Activated B cell treated with CpG ODN at 0.5 μM for 24 hours (primary cell): ENCODE measurements at places on chromosomes 3 and 15.

DNA sequence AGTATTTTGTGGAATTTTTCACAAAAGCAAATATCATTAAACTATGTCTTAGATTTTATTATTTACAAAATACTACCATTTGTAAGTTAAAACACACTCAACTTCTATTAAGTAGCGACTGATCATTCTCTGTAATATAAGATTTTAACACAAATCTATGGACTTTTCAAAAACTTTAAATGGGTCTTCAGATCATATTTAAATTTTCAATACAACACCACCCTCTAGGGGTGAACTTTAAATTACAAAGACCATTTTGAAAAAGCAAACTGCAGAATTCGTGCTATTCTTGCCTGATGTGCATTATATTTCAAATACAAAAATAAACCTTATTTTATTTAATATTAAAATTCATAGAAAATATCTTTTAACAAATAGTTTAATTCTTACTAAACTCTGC, 8.2 kb upstream of the VGLL4 start:
- no peak for DNase-seq

- no peak for DNase-seq
Observed at GRCh38 chr15:77276096-77276495, 143.8 kb downstream of the PEAK1 start.

DNA sequence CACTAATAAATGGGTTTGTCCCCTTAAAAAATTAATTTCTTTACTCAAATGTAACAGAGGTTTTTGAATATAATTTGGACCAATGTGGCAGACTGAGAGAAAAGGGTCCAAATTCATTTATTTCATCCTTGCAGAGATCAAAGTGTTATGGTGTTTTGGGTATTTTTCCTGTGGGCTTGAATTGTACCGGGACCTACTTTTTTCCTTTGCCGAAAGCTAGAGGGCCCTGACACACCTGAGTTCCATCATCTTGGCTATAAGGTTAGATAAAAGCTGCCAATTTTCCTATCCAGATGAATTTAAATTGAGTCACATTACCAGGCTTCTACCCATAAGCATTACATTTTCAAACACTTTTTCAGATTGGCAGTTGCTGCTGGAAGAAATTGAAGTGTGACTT, 908 bp downstream of the CCNB2 start:
- DNase-seq, result no peak

DNA sequence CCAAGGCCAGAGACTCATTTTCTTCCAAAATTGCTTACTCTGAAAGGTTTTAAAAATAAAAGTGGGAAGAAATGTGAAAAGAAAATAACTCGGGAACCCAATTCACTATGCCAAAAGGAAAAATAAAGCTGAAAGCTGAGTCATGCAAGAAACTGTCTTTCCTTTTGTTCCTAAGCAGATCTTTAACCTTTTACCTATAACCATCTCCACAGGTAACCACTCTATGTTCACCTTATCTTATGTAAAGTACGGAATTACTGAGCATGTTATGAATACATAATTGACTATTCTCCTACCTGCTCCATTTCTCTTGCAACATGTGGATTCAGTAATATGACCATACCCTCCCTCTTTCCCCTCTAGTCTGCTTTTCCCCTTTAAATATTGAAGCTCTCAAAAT, 62.0 kb downstream of the MINDY4B start:
- DNase-seq, result no peak

GRCh38 chr3:51390246-51391074, 625 bp upstream of the RBM15B start:
- DNase-seq, result no peak

DNA sequence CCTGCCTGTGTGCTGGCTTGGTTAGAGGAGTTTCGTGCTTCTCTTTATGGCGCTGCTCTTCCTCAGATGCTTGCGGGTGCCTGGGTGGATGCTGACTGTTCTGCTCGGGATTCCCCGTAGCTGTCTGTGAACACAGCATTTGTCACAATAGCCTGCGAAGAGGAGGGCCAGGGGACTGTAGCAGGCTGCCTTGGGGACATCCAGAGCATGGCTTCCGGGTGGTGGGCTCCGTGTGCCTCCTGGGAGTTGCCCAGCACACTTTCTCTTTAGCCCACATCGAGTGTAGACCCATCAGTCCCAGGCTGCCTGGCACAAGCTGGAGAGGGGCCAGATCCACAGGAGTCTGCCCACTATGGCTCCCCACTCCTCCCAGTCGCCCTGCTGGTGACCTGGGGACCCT, 22.4 kb downstream of the LRRK1 start:
- DNase-seq, result no peak

DNA sequence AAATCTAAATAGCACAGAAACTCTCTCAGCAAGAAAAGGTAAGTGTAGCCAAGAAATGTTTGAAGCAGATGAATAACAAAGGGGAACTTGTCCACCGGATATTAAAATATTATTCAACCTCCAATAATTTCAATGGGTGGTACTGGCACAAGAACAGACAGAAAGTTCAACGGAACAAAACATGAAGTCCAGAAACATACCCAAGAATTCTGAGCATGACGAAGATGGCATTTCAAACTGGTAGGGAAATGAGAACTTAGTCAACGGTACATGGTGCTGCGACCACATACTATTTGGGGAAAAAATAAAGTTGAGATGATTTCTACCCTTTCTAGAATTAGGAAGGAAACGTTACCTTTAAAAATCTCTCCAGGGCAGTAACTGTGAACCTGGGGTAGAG, 5.5 kb downstream of the CHSY1 start:
- DNase-seq, result no peak

DNA sequence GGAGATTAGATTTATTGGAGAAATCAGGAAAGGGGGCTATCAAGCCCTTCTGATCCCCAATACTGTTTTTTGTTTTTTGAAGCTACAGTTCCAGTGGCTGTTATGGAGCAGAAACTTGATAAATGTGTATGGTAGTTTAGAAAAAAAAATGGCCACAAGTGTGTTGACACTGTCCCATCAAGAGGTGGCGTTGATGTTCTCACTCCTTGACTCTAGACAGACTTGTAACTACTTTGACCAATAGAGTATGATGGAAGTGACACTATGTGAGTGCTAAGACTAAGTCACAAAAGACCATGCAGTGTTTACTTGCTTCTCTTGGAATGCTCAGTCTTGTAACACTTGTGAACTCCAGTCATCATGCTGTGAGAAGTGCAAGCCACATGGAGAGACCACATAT, 356.7 kb downstream of the PDCD6IP start:
- no peak for DNase-seq

- no peak for DNase-seq
Observed at GRCh38 chr15:71252740-71253047, 137.4 kb downstream of the THSD4 start.
